ENCODE measurements at places on chromosomes 5 and 9.

- no peak for DNase-seq
These were observed 63.5 kb upstream of the SLC2A8 start for GRCh38 chr9:127333221-127334064.

DNA sequence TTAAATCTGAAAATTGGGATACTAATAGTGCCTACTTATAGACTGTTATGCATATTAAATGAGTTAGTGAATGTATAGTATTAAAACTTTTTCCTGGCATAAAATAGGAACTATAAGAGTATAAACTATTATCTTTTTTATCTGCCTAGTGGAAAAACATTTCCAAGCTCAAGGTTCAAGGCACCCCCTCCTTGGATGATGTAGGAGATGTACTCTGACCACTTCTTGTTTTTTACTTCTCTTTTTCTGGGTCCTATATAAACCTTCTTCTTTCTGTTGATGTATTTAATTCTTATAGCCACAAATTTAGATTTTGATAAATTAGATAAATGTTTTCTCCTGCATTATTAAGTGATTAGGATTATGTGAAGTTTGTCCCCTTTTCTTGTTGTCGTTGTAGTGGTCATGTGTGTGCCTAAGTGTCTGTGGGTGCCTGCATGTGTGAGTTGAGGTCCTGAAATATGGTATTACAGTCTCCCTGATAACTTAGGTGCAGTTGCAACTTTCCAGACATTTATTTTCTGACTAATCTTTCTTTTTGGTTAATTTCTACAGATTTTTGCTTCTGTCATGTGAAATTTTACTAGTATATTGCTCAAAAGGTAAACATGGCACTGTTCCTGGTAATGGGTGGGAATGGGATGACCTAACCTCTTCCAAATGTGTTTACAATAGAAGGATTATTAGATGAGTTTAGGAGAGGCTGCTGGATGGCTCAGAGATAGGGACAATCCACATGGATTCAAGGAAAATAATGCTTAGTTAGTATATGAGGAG lies 160.8 kb upstream of the CDKN2B start:
- no peak for DNase-seq

GRCh38 chr9:38010918-38011704 lies 57.9 kb downstream of the SHB start:
- DNase-seq = no peak

DNA sequence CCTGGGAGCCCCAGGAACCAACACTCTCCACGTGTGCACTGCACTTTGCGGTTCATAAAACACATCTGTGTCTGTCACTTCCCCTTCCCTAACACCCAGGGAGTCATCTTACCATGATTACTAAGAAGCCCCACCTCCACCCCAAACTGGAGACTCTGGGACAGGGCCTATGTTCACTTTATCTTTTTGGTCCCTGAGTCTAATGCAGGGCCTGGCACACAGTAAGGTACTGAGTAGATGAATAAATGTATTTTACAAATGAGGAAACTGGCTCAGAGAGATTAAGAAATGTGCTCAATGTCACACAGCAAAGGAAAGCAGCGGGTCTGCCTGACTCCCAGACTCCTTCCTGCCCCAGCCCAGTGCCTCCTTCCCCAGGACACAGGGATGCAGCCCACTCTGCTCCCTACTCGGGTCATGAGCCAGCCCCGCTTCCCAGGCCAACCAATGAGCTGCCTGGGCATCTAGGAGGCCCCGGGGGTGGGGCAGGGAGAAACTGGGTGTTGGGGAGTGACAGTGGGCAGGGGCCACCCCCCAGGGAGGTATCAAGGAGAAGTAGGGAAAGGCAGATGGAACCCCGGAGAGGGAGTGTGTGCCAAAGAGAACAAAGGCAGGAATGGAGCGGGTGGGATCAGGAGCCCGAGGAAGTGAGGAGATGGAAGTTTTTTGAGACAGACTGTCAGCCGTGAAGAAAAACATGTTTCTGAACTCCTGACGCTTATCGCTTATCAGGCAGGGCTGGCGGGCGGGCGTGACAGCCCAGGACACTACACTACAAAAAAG lies 30.5 kb downstream of the SHB start:
- DNase-seq = no peak

GRCh38 chr9:93676310-93677047 lies 100.1 kb downstream of the PHF2 start:
- DNase-seq = no peak

- no peak for DNase-seq
These were observed 32.5 kb downstream of the GSN start for GRCh38 chr9:121300283-121301119.

GRCh38 chr9:15782106-15782505 lies 229.3 kb downstream of the CCDC171 start:
- DNase-seq = no peak

- no peak for DNase-seq
These were observed 329 bp downstream of the CDC23 start for GRCh38 chr5:138212828-138213160.

- DNase-seq = no peak
These were observed 27.7 kb downstream of the CAMSAP1 start for GRCh38 chr9:135879619-135880018.

DNA sequence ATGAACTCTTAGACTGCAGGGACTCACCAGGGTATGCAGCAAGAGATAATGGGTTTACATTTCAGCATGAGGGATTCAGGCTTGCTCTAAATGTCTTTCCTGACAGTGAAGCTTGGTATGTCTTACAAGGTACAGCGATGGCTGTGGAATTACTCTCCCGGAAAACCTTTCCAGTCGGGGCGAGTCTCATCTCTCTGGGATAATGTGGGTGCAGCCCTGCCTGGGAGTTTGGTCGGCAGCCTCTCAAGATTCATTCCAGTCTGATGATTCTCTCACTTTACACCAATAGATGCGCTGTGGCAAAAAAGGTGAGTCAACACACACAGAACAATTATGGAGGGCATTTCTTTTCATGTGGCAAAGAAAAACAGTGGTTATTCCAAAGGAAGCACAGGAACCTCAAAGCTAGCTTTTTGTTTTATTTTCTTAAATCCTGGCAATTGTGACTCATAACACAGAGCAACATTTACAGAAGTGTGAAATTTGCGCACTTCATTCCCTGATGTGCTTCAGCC lies 190.3 kb downstream of the DCP2 start:
- DNase-seq = no peak

GRCh38 chr5:140547508-140548299 lies at the start of gene EIF4EBP3:
EIF4EBP3 (plus strand) TSS chr5:140547662; CDS start chr5:140547738, 76 bp downstream.
- DNase-seq = peak; percentile 47

GRCh38 chr9:71647094-71647591 lies 121.2 kb downstream of the CEMIP2 start:
- peak; percentile 24 for DNase-seq

DNA sequence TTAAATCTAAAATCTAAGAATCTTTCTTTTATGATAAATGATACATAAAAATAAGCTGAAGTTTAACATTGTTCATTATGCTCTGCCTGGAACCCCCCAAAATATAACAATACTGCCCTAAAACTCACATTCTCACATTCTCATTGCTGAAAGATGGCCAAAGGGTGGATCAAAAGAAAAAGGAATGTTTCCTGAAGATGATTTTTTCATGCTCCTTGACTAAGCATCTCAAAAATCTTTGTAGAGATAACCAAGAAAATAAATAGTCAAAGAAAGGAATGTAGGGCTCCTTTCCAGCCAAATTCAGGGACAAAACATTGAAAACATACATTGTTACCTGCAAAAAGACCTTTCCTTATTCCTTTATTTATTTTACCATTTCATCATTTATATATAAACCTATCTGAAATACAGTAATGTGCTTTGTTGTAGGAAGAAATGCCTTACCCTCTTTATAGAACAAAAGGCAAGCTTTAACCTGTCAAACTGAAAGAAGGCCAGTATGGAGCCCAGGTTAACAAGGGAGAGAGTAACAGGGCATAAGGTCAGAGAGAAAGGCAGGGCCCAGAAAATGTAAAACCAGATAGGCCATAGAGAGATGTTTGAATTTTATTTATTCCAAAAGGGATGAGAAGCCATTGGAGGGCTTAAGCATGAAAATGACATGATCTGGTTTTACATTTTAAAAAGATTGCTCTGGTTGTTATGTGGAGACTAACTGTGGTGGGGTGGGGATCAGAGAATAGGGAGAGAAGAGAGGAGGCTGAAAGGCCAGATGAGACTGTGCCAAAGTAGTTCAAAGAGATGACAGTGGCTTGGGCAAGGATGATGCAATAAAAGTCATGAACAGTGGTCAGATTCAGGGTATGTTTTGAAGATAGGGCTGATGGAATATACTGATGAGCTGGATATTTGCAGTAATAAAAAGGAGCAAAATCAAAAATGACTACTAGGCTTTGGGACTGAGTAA lies 37.3 kb upstream of the CDK5RAP2 start:
- DNase-seq = no peak

- no peak for DNase-seq
These were observed 8.5 kb upstream of the ANKH start for GRCh38 chr5:14879937-14880589.

GRCh38 chr5:5784101-5784500 lies 361.6 kb downstream of the ICE1 start:
- DNase-seq = no peak

GRCh38 chr5:131684595-131684994 lies 49.6 kb upstream of the RAPGEF6 start:
- DNase-seq = no peak

GRCh38 chr5:109711673-109712072 lies 21.9 kb downstream of the MAN2A1 start:
- DNase-seq = no peak

GRCh38 chr5:154202379-154203260 lies 12.1 kb downstream of the GALNT10 start:
- DNase-seq = no peak

DNA sequence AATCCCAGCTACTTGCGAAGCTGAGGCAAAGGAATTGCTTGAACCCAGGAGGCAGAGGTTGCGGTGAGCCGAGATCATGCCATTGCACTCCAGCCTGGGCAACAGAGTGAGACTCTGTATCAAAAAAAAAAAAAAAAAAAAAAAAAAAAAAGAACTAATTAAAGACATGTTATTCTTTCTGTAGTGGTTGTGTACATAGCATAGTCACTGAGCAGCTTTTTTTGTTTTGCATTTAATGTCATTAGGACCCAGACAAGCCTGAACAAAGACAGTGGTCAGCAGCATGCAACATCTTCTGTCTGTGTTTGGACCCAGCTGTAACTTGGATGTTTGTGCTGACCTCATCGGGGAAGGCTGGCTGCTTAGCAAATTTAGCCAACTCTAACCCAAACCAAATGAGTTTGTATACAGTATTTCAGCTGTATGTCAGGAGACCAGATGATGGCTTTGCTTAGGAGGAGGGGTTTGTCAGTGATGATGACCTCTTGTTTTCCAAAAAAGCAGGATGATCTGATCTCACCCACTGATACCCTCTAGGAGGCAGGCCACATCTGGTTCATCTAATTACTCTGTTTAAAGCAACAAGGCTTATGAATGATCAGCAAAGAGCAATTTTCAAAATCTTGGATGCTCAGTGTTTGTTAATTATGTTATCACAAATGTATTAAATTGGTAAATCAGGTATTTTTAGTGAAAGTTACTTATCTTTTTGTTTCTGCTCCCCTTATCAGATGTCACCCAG lies 39.5 kb downstream of the SNCAIP start:
- no peak for DNase-seq

- DNase-seq = no peak
These were observed 498.7 kb downstream of the ISL1 start for GRCh38 chr5:51881901-51882300.

DNA sequence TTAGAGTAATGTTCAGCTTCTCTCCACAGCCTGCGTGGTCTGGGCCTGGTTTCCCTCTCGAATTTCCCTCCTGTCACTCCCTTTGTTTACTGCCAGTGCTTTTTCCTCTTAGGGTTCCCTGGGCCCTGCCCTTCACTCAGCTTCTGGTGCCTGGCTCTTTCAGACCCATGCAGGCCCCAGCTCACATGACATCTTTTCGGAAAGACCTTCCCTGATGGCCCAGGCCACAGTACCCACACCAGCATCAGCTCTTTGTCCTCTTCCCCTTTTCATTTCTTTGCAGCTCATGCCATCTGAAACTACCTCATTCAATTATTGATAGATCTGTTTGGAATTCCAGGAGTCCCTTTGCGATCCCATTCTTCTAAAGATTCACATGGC lies 68.1 kb upstream of the ABL1 start:
- DNase-seq = no peak

- DNase-seq = no peak
These were observed 26.8 kb upstream of the TIFAB start for GRCh38 chr5:135478938-135479337.

Measured in NCI-H2107 (cell line).